ENCODE measurements at places on chromosomes 5 and 9.

DNA sequence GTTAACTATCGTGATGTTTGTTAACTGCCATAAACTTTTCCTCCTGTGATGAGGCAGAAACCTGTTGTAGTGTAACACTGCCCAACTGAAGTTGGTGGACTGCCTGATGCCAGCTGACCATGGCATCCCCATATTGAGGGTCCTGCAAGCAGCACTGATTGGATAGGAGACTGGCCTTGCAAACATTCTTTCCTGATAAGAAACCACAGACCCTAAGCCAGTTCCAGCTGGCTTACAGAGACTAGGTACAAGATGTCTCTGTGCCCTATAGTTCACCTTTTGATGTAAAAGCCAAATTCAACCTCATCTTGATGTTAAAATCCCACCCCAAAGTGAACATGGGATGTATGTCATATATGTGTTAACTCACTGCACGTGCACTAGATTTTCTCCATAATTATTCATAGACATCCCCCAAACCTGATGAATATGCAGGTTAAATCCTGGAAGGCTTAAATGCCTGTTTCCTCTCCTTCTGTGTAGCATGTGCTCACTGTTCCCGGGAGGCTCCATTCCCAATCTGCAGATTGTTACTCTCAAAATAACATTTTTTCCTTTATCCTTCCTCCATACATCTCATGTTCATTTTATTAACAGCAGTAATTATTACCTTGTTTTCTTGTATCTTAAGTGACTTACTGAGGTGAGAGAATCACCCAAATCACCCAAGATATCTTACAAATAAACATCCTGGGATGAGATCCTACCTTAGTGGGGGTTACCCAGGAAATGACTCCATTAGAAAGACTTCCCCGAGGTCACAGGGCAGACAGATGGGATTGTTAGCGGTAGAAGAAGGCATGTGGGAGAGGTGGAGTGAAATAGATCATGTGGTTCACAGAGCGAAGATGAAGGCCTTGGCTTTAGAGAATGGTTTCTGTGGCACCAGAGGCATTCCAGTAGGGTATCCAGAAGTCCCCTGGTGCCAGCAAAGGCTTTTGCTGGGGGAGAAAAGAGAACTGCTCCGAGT is 566.7 kb downstream of the CCDC171 start:
- no peak for DNase-seq

GRCh38 chr5:61817472-61818326 is 485.6 kb downstream of the ZSWIM6 start:
- DNase-seq: no peak

DNA sequence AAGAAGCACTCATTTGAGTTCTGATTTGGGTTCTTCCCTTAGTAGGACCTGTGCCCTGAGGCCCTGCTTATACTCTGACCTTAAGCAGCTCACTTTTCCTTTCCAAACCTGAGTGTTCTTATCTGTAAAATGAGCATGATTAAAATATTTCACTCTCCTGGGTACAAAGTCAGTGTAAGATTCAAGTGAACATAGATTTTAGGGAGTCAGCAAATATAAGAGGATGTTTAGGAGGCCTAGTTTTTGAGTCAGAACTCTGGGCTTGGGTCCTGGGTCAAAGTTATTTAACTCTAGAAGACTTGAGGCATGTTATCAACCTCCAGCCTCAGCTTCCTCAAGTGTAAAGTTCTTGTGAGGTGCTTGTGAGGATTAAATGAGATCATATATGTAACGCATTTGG is 8.7 kb upstream of the SPARC start:
- no peak for DNase-seq

- no peak for DNase-seq
Observed at GRCh38 chr9:7790022-7790818, 9.4 kb downstream of the DMAC1 start.

- DNase-seq: no peak
Observed at GRCh38 chr9:135258461-135258860, 171.0 kb downstream of the OLFM1 start.

DNA sequence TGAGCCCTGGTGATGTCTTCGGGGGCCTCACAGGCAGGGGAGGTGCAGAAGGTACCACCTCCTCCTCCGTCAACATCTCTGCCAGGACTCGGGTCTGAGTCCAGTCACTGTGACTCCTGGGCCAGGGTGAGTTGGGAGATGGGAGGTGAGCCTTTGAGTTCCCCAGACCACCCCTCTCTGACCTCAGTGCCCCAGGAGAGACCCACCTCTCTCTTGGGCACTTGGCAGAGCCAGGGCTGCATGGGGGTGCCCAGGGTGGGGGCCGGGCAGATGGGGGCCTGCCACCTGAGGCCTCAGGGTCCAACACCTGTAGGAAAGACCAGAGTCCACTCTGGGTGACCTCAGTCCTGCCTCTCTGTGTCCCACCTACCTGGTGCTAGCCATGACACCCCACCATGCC is 6.8 kb downstream of the KIF12 start:
- no peak for DNase-seq

- no peak for DNase-seq
Observed at GRCh38 chr5:78547731-78548615, 100.6 kb downstream of the LHFPL2 start.

- DNase-seq: no peak
Observed at GRCh38 chr9:21967169-21967568, 27.0 kb downstream of the CDKN2A start.

GRCh38 chr9:30476826-30477225 is 1907.6 kb upstream of the ACO1 start:
- no peak for DNase-seq

DNA sequence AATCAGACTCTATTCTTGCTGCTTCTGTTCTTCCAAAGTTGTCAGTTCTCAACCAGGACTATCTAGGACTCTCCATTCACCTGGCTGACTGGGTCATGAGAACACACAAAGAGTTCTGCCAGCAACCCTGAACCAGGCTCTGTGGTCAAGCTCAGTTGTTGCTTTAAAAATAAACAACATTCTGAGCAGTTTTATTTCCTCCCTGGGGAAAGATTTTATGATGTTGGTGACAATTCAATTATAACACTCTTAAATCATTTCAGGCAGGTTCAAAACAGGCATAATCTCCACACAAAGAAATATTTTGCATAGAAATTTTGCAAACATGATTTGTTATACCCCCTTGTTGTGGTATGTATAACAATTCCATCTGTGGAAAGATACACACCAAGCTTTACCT is 36.0 kb downstream of the FTMT start:
- no peak for DNase-seq

- no peak for DNase-seq
Observed at GRCh38 chr5:107604990-107605389, 65.7 kb downstream of the EFNA5 start.

DNA sequence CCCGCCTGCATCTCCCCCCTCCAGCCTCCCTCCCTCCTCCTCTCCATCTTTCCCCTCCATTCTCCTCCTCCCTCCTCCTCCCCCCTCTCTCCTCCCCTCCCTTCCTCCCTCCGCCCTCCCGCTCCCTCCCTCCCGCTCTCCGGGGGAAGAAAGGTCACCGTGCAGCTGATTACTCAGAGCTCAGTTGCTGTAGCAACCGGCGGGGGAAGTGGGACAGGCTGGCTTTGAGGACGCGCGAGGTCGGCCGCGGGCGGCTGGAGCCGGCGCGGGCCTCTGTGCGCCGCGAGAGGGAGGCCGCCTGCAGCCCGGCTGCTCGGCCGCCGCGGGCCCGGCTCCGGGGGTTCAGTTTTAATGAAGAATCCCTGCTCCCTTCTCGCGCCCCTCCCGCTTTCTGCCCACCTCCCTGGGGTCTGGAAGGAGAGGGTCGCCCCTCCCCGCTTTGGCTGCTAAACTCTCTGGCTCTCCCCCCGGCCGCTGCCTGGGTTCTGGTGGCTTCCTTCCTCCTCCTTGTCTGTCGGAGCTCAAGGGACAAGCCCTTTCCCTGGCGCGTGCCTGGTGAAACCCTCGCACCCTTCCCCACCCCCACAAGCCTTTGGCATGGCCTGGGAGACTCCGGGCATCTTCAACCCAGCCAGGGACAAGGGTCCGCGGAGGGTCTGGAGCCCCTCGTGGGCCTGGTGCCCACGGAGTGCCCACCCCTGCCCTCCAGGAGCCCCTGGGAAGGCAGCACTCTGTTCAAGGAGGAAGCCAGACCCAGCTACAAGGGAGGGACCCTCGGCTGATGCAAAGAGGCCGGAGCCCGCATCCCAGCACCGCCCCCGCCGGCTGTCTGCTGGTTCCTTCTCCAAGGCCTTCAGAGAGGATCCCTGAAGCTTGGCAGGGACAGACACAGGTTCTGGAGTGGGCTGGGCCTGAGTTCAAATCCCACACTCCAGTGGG is 160.3 kb downstream of the C9orf50 start:
- peak; percentile 81 for DNase-seq
